ENCODE measurements at places on chromosomes 1 and 21. TPM values are rescaled to one million over a fixed set of nuclear protein-coding genes. Genes with fewer than 3 reads are reported as not detected.

DNA sequence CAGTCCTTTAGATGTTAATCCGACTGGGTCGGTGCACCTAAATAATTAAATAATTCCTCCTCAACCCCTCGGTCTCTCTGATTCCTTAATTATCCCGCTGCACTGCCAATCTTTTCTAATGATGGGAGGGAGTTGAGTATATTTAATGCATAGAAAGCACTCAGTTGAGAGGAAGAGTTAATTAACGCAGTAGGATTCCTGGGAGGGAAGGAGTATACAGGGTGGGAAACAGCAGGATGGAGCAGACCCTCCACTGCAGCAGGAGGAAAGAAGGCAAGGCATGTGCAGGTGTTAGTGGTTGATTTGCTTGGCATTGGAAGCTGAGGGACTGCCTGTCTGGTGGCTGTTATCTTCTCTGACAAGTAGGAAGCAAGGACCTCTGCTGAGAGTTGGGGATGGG is 9.9 kb upstream of the REN start:
- no peak for DNase-seq

DNA sequence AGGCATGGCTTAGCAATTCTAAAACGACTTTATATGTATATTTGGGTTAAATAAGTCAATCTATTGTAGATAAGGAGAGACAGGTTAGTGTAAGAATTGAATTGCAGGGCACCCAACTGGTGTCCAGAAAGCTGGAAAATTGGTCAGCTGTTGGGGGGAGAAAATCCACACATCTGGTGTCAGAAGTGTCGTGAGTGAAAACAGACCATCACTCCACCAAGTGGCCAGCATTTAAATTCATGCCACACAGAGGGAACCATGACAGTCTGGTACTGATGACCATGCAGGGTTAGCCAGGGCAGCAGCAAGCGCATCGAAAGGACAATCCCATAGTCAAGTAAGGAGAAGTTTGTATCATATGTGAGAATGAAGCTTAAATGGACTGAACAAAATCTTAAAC is 11.7 kb downstream of the LAX1 start:
- no peak for DNase-seq

- DNase-seq, result no peak
Observed at GRCh38 chr1:200380589-200381021, 29.2 kb downstream of the ZNF281 start.

GRCh38 chr1:230548357-230548756 is 93.9 kb upstream of the COG2 start:
- DNase-seq, result no peak

DNA sequence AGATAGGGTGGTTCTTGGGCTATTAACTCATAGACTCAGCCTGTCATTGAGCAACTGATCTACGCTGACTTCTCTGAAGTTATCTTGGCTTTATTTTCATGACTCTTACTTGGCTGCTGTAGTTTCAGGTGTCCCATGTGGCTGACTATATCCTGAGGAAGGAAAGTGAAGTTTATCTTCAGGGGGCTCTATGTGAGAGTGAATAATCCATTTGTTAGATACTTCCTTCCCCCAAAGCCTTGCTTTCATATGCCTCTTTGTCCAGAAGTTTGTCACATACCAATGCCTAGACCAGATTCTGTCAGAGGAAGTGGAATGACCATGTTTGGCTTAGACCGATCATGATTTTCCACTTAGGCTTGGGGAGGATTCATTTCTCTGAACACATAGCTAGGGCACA is 27.9 kb upstream of the C1orf87 start:
- DNase-seq, result no peak

GRCh38 chr1:110155878-110156522 is 5.7 kb downstream of the SLC6A17 start:
- peak; percentile 28 for DNase-seq

RGS13 gene
- not detected for total RNA-seq

DENND2C gene
- 2.3 TPM for total RNA-seq

LCE1B gene
- not detected for total RNA-seq

MEX3A gene
- total RNA-seq, result not detected

TPR gene
- 149 TPM for total RNA-seq

SLC44A5 gene
- total RNA-seq, result 4.4 TPM

DAB1 gene
- total RNA-seq, result 0.16 TPM

Measured in naive thymus-derived CD8-positive, alpha-beta T cell (primary cell).